SJSA1 (cell line): ENCODE measurements at places on chromosomes 12 and 14. TPM values are rescaled to one million over a fixed set of nuclear protein-coding genes. Genes with fewer than 3 reads are reported as not detected.

Gene CLEC4D
- not detected in 2 replicates for total RNA-seq

DNA sequence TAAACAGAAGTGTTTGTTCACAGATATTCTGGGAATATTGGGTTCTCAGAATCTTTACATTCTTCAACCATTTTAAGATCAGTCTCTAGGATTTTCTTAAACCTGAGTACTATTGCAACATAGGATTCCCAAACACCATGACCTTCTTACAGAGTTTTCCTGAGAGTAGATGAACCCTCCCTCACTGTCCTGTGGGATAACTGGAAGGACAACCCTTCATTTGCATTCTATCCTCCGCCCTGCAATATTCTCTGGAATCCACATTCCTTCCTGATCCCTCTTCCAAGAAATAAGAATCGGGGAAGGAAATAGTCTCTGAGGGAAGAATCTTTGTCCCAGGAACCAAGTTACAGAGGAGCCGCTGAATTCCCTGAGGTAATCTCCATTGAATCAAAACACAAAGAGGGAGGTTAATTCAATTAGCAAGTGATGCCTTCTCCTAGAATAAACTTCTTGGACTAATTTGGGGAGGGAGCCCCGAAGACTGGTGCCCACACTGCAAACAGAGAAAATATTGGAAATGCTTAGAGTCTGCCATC lies 99.8 kb upstream of the MBIP start:
- no peak for DNase-seq

GRCh38 chr12:56943878-56944277 lies 9.7 kb upstream of the SDR9C7 start:
- DNase-seq: no peak

Gene PLBD1
- not detected in 2 replicates for total RNA-seq

- no peak for DNase-seq
Observed at GRCh38 chr12:108338915-108339657, at the start of gene CMKLR1. TSS of gene CMKLR1 (minus strand) at chr12:108339311. CDS start at chr12:108293591, 45,720 bp downstream.

DNA sequence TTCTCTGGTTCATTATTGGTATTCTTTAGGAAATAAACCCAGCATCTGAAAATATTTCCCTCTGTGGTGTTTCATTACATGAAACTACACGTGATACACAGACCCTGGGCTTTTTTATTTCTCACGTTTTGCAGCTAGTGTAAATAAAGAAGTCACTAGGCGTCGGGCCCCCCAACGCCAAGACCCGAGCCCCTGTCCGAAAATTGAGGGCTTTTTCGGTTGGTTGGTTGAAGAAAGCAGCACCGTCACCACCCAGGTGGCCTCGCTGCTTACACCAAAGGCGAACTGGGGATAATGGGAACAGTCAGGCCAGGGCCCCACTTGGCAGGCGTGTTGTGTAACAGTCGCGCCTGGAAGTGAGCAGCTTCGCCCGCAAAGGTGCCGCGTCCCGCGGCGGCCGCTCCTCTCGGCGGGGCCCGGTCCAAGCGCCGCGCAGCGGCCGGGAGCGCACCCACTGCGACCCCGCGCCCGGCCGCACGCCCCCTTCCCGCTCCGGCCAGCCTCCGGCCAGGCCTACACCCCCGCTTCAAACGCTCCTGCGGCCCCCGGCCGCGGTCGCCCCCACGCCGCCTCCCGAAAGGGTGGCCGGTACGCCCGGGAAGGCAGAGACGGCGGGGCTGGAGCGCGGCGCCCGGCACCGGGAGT lies 1.2 kb downstream of the DUSP16 start:
- DNase-seq: peak; percentile 51

GRCh38 chr14:99684410-99684934 lies 374 bp downstream of the CYP46A1 start:
- DNase-seq: no peak

Gene KANSL2
- 34.5 and 54.4 TPM in 2 replicates for total RNA-seq

DNA sequence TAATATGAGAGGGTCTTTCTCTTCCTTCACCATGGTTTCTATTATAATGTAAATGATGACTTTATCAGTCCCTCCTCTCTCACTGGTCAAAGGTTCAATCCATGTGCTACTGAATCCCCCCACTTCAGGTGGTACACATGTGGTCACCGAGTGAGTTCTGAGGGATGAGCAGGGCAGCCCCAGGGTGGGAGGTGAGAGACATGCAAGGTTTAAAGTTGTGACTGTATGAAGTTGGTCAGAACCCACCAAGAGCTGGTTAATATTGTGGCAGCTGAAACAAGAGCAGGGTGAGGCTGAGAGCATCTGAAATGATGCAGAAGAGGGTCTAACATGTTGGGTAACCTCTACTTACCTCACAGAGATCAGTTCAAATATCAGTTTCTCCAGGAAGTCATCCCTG lies 444.7 kb upstream of the FBXO33 start:
- no peak for DNase-seq

DNA sequence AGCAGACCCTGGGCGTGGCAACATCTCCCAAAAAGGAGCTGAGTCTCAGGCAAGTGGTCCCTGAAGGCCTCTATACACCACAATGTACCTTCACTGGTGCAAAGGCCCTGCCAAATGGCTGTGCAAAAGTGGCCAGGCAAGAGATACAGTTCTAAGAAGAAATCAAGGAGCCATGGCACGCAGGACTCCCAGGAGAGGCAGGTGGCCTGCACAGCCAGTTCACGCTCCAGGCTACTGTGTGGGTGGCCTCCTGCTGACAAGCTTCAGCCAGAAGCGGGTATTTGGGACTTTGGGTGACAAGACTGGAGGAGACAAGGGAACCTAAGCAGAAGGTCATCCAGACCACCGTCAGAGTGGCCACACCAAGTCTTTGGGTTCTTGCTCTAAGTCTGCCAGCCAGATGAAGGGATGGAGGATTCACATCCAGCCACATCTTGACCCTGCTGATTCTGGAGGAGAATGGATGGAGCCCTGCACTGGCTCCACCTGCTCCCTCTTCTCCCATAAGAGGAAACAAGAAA lies 20.5 kb upstream of the ZFP36L1 start:
- DNase-seq: no peak

- DNase-seq: no peak
Observed at GRCh38 chr14:76235628-76236027, 83.9 kb downstream of the GPATCH2L start.

- no peak for DNase-seq
Observed at GRCh38 chr12:92149563-92149962, 3.9 kb upstream of the BTG1 start.

GRCh38 chr14:96508900-96509299 lies 6.7 kb downstream of the PAPOLA start:
- DNase-seq: no peak

Gene KSR2
- total RNA-seq: 0.03 TPM in 1 of 2 replicates, not detected in the other

Gene ARMH4
- 0.29 TPM in 1 of 2 replicates, not detected in the other for total RNA-seq

Gene OR6C70
- total RNA-seq: not detected in 2 replicates

GRCh38 chr12:4909734-4910501 lies at the start of gene KCNA1:
TSS of gene KCNA1 (plus strand) at chr12:4909905. CDS start at chr12:4911379, 1,474 bp downstream.
- no peak for DNase-seq

- DNase-seq: no peak
Observed at GRCh38 chr14:64170181-64170580, 124.0 kb downstream of the ESR2 start.

GRCh38 chr12:24770821-24771220 lies 178.1 kb downstream of the BCAT1 start:
- DNase-seq: no peak

DNA sequence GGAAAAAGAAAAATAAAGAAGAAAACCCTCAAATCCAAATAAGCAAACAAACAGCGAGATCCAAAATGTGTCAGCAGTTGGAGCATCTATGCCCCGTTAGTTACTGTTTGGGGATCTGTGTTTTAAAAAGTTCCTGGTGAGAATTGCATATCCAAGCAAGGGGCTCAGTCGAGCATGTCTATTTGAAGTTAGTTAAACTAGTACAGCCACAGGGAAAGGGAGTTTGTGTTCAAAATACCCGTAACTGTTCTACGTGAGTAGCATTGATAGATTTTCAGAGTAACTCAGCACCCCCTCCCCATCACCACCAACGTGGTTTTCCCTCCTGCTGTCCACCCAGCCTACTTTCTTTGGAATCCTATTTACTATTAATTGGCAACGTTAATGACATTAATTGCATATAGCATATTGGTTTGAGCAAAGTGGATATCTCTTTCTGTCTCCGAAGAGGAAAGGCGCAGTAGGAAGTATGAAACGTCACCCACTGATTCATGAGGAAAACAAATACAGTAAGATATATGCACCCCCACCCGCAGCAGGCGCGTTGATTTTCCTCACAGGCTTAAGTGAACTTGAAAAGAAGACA lies 1.5 kb downstream of the NPAS3 start:
- no peak for DNase-seq

DNA sequence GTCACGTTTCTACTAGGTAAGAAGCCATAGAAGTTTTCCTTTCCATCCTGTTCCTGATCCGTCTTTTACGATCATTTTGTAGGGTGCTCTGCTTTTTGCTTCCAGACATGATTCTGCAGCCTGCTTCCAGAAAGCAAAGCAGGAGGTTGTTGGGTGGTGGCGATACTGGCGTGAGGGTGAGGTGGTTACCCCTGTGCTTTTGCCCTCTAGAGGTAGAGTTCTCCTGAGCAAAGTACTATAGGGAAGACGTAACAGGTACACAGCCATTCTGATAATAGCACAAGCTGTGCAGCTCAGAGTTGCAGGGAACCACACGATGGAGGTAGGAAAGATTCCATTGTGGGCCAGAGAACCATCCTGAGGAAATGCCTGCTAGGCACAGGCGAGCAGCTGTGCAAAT lies 186.0 kb downstream of the PAH start:
- DNase-seq: no peak

Gene EPYC
- 0.05 TPM in 1 of 2 replicates, not detected in the other for total RNA-seq

- no peak for DNase-seq
Observed at GRCh38 chr12:19833775-19834501, 394.6 kb downstream of the AEBP2 start.
